ENCODE measurements at places on chromosomes 2 and 18.
A peak's percentile ranks its signal among the peaks of the same experiment; 100 is the strongest.

- DNase-seq: no peak
Observed at GRCh38 chr2:223057569-223057968, 5.6 kb downstream of the KCNE4 start.

GRCh38 chr18:9435041-9435440 is 40.3 kb upstream of the RALBP1 start:
- no peak for DNase-seq

DNA sequence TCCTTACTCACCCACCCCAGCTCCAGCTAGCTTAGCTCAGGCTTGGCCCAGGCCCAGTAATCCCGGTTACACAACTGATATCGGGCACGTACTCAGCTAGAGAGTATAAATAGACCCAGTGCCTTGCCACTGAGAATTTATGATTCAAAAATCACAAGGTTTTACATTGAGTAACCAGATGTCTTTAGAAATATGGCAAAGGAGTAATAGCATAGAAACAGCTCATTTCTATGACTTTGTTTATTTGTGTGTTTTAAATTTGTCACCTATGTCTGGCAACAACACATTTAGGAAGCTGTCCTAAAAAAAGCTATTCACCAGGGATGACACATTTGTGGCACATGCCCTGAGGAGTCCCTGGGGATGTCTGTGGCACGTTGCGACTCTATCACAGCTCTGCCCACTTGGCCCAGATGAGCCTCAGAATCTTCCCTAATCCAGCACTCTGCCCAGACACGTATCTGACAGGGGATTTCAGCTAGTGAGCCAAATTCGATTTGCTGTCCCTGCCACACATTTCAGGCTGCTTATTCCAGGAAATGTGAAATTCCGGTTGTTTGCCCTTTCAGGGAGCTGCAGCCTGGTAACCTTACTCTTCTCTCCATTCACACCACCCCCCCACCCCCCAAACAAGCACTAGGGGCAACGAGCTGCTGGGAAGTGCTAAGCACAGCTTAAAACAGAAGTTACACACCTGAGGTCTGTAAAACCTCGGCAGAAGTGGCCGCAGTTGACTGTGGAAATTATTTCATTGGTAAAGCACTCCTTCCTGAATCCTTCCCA is 85.4 kb upstream of the ZCCHC2 start:
- DNase-seq: peak; percentile 71

DNA sequence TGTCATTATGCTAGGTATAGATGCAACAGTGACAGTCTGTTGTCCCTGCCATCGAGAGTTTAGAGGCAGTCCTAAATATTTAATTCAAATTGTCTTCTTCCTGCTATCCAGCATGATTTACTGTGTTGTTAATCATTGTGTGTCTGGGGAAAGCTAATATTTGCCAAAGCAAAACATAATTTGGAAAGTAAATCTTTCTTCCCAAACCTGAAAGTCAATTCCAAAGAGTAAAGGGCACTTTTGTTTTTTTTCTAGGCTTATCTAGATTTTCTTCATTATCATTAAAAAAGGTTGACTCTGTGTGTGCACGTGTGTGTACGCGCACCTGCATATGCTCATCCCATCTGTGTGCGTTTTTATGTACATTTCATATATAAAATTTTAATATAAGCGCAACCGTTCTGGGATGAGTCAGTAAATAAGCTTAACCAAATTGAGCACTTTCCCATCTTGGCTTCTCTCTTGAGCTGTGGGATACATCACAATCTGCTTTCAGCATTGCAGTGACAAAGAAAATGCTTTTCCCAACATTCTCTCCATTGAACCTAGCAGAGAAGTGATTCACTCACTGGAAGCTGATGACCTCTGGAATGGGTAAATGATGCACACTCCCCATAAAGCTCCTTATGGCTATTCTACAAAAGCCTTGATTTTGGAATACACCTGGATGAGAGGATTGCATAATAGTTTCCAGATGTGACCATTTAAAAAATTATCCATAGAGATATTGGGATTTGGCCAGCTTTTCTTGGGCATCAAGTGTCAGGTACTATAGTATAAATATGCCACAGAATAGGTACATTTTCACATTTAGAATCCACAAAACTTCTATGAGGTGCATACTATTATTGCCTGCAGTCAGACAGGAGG is 488.4 kb downstream of the ADCYAP1 start:
- DNase-seq: no peak

GRCh38 chr2:224843141-224843540 is 127.0 kb upstream of the CCDC195 start:
- DNase-seq: no peak

GRCh38 chr2:164205347-164205746 is 415.9 kb downstream of the GRB14 start:
- peak; percentile 89 for DNase-seq

DNA sequence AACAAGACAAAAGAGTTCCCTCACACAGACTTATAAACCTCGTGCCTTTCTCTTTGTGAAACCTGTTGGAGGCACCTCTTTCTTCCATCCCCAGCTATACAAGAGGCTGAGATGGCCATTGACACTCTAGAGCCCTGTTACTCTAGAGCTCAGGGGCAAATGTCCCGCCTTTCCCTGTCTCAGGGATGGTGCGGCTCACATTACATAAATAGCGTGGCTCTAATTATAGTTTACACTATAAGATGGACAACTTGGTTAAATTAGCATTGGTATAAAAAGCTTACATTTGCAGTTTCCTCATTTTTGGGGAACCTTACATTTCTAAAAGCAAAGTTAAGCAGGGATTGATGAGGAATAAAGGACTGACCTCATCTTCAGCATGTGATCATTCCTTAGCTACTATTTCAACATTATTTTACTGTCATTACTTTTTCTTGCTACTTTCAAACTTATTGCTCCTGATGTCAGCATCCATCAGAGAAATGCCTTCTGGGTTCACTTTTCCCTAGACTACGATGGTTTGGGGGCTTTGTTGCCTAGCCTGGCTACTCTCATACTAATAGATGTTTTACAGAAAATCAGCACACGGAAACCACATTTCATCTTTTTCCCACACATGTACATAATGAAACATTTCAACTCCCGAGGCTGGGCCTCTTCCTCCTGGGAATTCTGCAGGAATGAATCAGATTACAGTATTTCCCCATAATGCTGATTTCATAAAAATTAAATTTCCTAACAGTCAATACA is 40.4 kb downstream of the FTCDNL1 start:
- DNase-seq: peak; percentile 80

GRCh38 chr18:63907664-63908063 is at the start of gene SERPINB10:
TSS of gene SERPINB10 (plus strand) at chr18:63907958. CDS start at chr18:63915511, 7,553 bp downstream.
- DNase-seq: no peak

DNA sequence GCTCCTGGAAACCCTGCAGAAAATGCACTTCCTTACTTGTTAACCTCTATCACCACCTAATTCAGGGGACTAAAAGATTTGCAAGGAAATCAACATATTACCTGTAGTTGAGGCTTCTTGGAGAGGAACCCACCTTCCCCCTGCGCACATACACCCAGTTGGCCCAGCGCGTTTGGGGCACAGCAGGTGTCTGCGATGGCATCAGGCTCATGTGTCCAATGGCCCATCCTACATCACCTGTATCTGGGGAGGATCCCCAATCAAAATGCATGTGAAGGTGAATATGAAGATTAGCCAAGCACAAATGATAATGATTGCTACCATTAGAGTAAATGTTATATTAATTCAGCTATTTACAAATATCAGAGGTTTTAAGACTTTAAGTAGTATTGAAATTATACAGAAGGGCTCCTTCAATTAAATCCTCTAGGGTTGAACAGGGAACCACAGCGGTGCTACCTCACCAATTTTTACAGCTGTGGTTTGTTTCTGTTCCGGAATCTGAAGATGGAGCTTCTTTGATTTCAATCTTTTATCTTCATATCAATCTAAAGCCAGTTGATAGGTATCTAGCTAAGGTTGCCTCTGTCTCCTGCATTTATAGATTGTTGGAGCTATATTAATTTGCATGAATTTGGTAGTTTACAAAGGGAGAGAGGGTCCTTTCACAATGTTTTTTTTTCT is 486.0 kb downstream of the RNF144A start:
- DNase-seq: no peak

GRCh38 chr2:241018051-241018891 is 19.9 kb downstream of the SNED1 start:
- DNase-seq: no peak

GRCh38 chr2:9118383-9118960 is 88.1 kb upstream of the ASAP2 start:
- DNase-seq: no peak

GRCh38 chr2:221758076-221758475 is 186.0 kb upstream of the EPHA4 start:
- no peak for DNase-seq

- no peak for DNase-seq
Observed at GRCh38 chr18:62839874-62840713, 124.8 kb downstream of the PHLPP1 start.

- no peak for DNase-seq
Observed at GRCh38 chr18:59049721-59050660, 89.7 kb upstream of the SEC11C start.

DNA sequence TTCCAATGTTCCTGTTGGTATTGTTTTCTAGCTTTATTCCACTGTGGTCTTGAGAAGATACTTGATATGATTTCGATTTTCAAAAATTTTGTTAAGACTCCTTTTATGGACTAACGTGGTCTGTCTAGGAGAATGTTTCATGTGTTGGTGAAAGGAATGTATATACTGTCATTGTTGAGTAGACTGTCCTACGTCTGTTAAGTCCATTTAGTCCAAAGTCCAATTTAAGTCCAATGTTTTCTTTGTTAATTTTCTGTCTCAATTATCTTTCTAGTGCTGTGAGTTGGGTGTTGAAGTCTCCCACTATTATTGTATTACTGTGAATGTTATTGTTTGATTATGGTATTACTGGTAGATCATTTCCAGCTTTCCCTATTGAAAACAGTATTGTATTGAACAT is 55.8 kb upstream of the TTC27 start:
- DNase-seq: no peak

GRCh38 chr2:208792766-208793165 is 386.2 kb downstream of the PTH2R start:
- DNase-seq: no peak

DNA sequence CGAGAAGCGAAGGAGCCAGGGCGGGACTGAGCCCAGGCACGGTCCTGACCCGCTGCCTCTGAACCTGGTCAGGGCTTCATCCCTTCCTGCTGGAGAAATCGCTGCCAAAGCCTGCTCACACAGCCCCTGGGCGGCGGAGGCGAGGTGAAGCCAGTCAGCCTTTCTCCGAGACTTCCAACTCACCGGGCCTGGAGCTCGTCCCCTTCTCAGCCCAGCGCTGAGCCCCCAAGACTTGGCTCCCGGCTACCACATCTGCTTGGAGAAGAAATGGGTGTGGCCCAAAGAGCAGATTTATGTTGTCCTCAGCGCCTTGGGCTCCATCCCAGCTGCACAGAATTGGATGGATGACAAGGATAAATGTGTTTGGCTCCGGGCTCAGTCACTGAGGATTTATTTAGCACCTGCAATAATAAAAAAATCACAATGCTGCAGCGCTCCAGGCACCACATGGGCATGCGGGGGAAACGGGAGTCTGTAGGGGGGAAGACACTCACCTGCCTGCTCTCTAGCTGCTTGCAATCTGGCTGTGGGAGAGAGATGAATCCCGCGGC is 64.9 kb downstream of the ACTR2 start:
- no peak for DNase-seq

- DNase-seq: no peak
Observed at GRCh38 chr2:232410238-232410900, 3.7 kb downstream of the ALPG start.

DNA sequence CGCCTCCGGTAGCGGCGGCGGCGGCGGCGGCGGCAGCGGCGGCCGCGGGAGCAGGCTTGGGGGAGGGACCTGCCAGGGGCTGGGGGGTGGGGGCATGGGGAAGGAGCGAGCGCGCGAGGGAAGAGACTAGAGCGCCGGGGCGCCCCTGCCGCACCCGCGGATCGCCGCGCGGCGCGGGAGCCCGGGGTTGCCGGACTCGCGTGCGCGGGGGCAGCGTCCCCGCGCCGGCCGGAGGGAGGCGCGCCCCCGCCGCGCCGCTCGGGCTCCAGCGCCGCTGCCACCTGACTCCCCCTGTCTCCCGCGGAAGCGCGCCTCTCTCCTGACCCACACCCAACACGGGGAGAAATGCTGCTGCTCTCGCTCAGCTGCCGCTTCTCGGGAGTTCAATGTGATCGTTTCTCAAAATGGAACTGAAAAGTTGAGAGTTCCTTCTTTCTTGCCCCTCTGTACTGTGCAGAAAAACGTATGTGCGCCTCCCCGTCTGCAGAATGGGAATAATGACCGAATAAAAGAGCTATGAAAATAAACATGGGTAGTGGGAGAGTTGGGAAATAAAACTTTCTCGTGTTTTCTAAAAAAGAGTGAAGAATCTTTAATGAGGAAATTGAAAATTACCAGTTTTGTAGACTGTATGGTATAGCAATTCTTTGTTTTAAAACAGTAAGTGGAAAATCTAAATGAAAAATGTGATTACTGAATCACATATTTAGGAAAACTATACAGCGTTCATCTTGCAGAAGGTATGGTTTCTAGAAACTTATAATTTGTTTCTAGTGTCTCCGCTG is 455 bp upstream of the TLK1 start:
- DNase-seq: peak; percentile 48

DNA sequence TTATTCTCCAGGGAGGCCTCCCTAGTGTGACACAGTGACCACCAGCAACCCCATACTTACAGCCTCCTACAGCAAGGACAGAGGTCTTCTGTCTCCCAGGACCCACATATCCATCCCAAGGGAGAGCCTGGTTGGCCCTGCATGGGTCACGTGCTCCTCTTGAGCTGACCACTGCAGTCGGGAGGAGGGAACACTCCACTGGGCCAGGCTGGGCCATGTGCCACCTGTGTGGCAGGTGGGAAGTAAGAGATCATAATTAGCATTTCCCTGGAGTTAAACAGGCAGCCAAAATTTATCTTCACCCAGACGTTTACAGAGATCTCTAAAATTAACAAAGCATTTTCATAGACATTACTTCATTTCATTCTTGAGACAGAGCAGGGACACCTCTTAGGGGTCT is 33.4 kb upstream of the MLPH start:
- no peak for DNase-seq

DNA sequence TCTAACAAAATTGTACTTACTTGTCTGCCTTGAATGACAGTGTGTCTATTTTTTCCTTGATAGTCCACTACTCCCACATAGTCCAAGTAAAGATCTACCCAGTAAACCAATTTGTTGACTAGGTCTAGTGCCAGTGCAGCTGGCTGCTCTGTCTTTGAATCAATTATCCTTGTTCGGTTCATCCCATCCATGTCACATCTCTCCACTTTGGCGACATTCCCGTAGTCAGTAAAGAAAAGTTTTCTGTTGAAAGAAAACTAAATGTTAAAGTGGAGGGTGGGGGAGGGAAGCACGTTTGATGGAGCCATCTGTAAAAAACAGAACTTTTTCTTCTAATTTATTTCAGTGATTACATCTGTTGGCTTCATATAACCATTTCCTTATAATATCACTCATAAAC is 1068.8 kb downstream of the LRP1B start:
- no peak for DNase-seq
